ENCODE measurements at places on chromosomes 3 and 15. TPM values are rescaled to one million over a fixed set of nuclear protein-coding genes. Genes with fewer than 3 reads are reported as not detected.

Gene PLA2G4D
- total RNA-seq, result 0.16 TPM

Gene SI
- 1.5 TPM for total RNA-seq

Gene CLDN18
- total RNA-seq, result 3.1 TPM

Gene SLC28A1
- 0.31 TPM for total RNA-seq

GRCh38 chr3:97821287-97821773 is 481 bp upstream of the CRYBG3 start:
- peak; percentile 63 for DNase-seq

- DNase-seq, result no peak
These were observed 3.7 kb downstream of the HRG start for GRCh38 chr3:186669378-186670084.

DNA sequence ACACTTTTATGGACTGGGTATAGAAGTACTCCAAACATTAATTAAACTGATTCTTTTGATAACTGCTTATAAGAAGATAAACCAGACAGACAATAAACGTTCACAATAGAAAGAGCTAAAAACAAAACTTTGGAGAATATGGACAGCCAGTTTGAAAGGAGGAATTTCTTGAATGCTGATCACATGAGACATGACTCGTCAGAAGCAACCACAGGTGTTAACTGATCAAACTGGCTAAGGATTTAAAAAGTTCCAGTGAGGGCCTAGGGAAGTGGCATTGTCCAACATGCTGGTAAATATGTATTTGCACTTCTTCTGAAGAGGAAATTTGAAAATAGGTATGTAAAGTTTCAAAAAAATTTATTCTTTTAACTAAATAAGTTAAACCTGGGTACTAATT is 29.4 kb upstream of the AP3B2 start:
- no peak for DNase-seq
